ENCODE measurements at places on chromosomes 1 and 21.

GRCh38 chr1:64019818-64020217 is 183.6 kb upstream of the UBE2U start:
- DNase-seq: no peak

GRCh38 chr21:43269440-43269839 is 100.6 kb downstream of the CRYAA start:
- DNase-seq: peak; percentile 12

- DNase-seq: no peak
Measured at GRCh38 chr1:68594851-68595250, 98.0 kb upstream of the DEPDC1 start.

- no peak for DNase-seq
Measured at GRCh38 chr1:100795646-100795985, 76.1 kb downstream of the VCAM1 start.

GRCh38 chr1:1371746-1372711 is 3.0 kb downstream of the AURKAIP1 start:
- peak; percentile 58 for DNase-seq

DNA sequence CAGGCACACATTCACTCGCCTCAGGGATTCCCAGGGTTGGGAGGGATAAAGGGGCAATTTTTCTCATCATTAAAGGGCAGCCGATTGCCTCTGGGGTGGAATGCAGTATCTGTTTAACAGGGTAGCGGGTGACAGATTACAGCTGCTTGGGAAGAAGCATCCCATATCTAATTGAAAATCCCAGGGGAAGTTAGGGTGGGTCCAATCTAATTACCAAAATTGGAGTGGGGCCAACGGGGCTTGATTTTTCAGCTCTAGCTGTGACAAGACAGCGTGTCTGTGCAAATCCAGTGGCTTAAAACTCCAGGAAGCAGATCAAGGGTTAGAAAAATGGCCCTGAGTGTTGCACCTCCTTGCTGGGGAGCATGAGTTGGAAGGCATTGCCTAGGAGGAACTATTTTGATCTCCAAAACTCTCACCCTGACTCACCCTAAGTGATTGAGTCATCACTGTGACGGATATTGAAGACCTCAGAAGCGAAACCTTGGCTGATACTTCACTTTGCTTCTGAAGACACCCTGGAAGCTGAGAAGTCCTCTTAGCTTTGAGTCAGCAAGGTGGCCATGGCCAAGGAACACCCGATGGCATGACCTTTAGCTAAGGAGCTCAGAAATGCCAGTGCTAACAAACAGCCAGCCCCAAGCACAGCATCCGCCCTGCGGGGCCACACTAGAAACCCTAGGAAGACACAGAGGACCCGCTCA is 46.0 kb downstream of the GRHL3 start:
- DNase-seq: no peak

DNA sequence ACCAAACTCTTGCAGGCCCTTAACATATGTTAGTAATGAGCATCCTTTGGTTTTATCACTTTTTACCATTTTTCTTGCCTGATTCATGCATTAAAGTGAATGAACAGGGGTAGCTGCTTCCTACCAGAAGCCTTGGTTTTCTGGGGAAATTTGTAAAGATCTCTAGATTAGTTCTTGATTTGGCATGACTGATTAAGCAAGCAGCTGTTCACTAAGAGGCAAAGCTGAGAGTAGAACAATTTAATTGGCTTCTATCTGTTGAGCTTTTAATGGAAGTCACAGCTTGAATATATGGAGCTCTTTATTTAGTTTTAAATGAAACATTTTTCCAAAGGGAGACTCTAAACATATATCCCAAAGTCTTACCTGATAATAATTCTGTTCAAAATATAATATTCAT is 23.6 kb downstream of the TLCD4 start:
- DNase-seq: no peak

GRCh38 chr1:192445839-192446489 is 129.2 kb downstream of the RGS21 start:
- peak; percentile 36 for DNase-seq

DNA sequence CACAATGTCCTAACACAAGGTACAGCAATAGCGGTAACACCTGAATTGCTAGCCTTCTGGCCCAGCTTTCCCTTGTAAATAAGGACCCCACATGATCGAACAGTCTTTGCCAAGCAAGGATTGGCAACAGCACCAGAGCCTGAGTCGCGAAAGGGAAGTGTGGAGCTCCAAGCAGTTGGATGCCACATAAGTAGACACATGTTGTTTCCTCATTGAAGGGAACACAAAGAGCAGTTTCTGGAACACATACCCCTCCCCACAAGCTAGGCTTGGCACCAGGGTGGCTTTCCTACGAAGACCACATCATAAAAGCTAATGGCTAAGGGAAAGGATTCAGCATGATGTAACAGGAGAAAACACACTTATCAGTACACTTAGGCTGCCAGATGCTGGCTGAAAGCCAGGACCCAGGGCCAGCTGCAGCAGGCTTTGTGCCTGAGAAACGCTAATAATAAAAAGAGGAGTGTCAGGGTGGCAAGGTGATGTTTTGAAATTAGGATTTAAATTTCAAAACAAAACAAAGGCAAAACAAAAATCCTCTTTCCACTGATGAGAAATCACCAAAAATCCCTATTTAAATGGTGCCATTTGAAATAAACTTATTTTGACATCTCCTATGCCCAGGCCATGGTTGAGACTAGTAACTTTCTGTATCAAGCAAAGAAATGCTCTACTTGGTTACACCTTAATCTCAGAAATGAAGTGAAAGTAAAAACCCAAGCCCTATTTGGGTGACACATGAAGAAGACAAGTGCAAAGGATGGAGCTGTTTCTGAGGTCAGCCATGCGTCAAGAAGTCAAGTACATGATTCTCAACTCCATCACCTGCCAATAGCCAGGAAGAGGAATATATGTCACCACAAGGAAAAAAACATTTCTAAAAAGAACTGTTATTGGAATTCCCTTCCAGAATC is 11.9 kb upstream of the CPLANE2 start:
- no peak for DNase-seq
